ENCODE measurements at places on chromosomes 2 and 18.

GRCh38 chr2:240579771-240580614 is 6.5 kb upstream of the CAPN10 start:
- peaks cover 82% of the 10 kb centered on the region for H3K4me1 ChIP-seq
- H3K27me3 ChIP-seq: no peaks in the 10 kb centered on the region
- H3K4me3 ChIP-seq: no peak overlapping the region
- DNase-seq: no peak
- peak overlapping the region; percentile 88 for H3K27ac ChIP-seq
- peaks cover 53% of the 10 kb centered on the region for H3K36me3 ChIP-seq

GRCh38 chr2:74707837-74708236 is 53.8 kb downstream of the SEMA4F start:
- no peak overlapping the region for H3K27ac ChIP-seq
- no peaks in the 10 kb centered on the region for H3K36me3 ChIP-seq
- no peak overlapping the region for H3K4me3 ChIP-seq
- no peak for DNase-seq
- no peaks in the 10 kb centered on the region for H3K4me1 ChIP-seq

GRCh38 chr18:79523736-79524180 is 128.0 kb downstream of the NFATC1 start:
- DNase-seq: no peak
- H3K36me3 ChIP-seq: no peaks in the 10 kb centered on the region
- no peaks in the 10 kb centered on the region for H3K27me3 ChIP-seq
- peaks cover 8% of the 10 kb centered on the region for H3K4me1 ChIP-seq
- no peak overlapping the region for H3K4me3 ChIP-seq
- H3K27ac ChIP-seq: no peak overlapping the region

- H3K27me3 ChIP-seq: no peaks in the 10 kb centered on the region
- no peak overlapping the region for H3K27ac ChIP-seq
- H3K4me3 ChIP-seq: no peak overlapping the region
- no peak for DNase-seq
- no peaks in the 10 kb centered on the region for H3K36me3 ChIP-seq
Measured at GRCh38 chr2:59029058-59029457, 787.9 kb upstream of the FANCL start.

- H3K36me3 ChIP-seq: no peaks in the 10 kb centered on the region
- no peak overlapping the region for H3K4me3 ChIP-seq
- H3K27me3 ChIP-seq: no peaks in the 10 kb centered on the region
- no peak for DNase-seq
- peak overlapping the region; percentile 90 for H3K27ac ChIP-seq
Measured at GRCh38 chr2:42859006-42859552, 66.7 kb upstream of the HAAO start.

GRCh38 chr2:127050803-127051115 is 56.2 kb downstream of the BIN1 start:
- H3K36me3 ChIP-seq: peaks cover 10% of the 10 kb centered on the region
- no peak for DNase-seq
- H3K27me3 ChIP-seq: no peaks in the 10 kb centered on the region

DNA sequence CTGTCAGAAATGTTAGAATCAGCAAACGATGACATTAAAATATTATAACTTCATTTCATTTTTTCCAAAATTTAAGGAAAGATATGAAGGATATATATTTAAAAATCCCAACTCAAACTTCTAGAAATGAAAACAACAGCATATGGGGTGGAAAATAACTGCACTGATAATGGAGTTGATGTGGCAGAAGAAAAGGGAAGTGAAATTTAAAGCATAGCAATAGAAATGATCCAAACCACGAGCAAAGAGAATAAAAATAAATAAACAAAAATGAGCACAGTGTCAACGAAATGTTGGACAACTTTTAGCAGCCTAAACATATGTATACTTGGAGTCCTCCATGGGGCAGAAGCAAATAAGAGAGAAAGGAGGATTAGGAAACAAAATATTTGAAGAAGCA is 280.2 kb downstream of the KCNJ3 start:
- H3K36me3 ChIP-seq: no peaks in the 10 kb centered on the region
- H3K4me3 ChIP-seq: no peak overlapping the region
- no peak overlapping the region for H3K27ac ChIP-seq
- no peaks in the 10 kb centered on the region for H3K27me3 ChIP-seq

GRCh38 chr2:240933048-240933965 is 27.2 kb downstream of the CROCC2 start:
- no peak overlapping the region for H3K4me3 ChIP-seq
- no peak overlapping the region for H3K27ac ChIP-seq
- H3K27me3 ChIP-seq: no peaks in the 10 kb centered on the region
- no peaks in the 10 kb centered on the region for H3K4me1 ChIP-seq
- no peaks in the 10 kb centered on the region for H3K36me3 ChIP-seq

DNA sequence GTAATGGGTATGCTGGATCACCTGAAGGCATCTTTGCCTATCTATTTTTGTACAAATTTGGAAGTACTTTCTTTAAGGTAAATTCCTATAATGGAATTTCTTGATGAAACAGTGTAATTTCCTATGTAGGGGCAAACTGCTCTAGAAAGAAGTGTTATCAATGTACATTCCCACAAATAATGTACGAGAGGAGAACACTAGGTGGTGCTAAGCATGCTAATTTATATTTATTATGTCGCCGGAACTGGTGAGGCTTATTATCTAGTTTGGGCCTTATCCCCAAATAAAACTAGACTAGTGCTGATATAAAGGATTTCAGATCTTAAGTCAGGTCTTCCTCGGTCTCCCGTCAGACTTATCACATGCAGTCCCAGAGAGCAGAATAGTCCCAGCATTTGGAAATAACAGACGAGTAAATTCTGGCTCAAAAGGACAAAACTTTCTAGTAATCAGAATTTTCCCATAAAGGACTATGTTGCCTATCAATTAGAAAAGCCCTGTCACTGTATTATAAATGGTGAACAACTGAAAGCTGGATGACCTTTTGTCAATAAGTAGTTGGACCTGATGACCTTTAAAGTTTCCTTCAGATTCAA is 86.9 kb upstream of the RBBP8 start:
- H3K4me1 ChIP-seq: no peaks in the 10 kb centered on the region
- no peak for DNase-seq
- H3K36me3 ChIP-seq: no peaks in the 10 kb centered on the region
- H3K27me3 ChIP-seq: no peaks in the 10 kb centered on the region

- no peak overlapping the region for H3K4me3 ChIP-seq
- no peaks in the 10 kb centered on the region for H3K4me1 ChIP-seq
- no peak for DNase-seq
- H3K36me3 ChIP-seq: no peaks in the 10 kb centered on the region
- no peaks in the 10 kb centered on the region for H3K27me3 ChIP-seq
- H3K27ac ChIP-seq: no peak overlapping the region
Measured at GRCh38 chr2:83251321-83251872, 1207.7 kb downstream of the SUCLG1 start.

- H3K36me3 ChIP-seq: no peaks in the 10 kb centered on the region
- no peaks in the 10 kb centered on the region for H3K27me3 ChIP-seq
- DNase-seq: no peak
Measured at GRCh38 chr2:215572341-215572848, 136.5 kb upstream of the FN1 start.

- H3K4me3 ChIP-seq: no peak overlapping the region
- H3K36me3 ChIP-seq: no peaks in the 10 kb centered on the region
- DNase-seq: no peak
- H3K27ac ChIP-seq: peak overlapping the region; percentile 5
- H3K27me3 ChIP-seq: no peaks in the 10 kb centered on the region
Measured at GRCh38 chr2:37189452-37190153, 1.1 kb upstream of the SULT6B1 start.

DNA sequence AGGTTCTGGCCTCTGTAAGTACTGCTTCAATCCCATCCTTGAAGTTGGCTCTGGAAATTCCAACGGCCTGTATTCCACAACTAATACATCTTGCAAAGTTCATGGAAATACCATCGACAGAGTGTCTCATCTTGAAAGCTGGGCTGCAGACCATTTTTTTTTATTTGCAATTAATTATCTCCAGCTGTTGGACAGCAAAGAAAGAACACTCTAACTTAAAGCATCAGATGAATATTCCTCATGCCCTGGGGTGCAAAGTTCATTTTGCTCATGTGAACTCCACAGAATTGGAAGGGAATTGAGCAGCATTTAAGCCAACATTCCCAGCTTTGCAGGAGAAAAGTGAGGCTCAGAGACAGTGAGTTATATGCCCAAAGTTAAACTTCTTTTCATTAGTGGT is 96.5 kb upstream of the PIEZO2 start:
- H3K27me3 ChIP-seq: no peaks in the 10 kb centered on the region
- DNase-seq: no peak
- no peak overlapping the region for H3K27ac ChIP-seq
- H3K4me3 ChIP-seq: no peak overlapping the region

GRCh38 chr2:32212295-32212694 is 46.6 kb downstream of the SLC30A6 start:
- no peak overlapping the region for H3K4me3 ChIP-seq
- H3K4me1 ChIP-seq: no peaks in the 10 kb centered on the region
- no peaks in the 10 kb centered on the region for H3K27me3 ChIP-seq
- no peak overlapping the region for H3K27ac ChIP-seq
- DNase-seq: no peak

- H3K27me3 ChIP-seq: no peaks in the 10 kb centered on the region
- no peak for DNase-seq
- no peak overlapping the region for H3K4me3 ChIP-seq
Measured at GRCh38 chr2:182404975-182405561, 21.8 kb downstream of the PDE1A start.

DNA sequence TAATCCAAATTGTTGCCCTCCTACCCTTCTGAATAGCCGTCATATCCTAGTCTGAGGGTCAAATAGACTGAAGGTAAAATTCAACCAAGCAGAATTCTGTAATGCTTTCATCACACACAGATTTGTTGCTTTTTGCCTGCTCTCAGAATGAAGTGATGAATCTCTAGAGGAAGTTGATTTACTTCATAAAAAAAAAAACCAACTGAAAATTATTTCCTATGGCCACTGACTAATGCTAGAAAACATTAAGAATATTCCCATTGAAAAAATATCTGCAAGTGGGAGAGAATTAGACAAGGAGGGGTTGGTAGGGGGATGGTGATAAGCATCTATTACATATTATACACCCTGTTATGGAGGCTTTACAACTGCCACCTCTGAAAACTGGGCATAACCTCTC is 2.3 kb upstream of the IL1RL2 start:
- H3K36me3 ChIP-seq: no peaks in the 10 kb centered on the region
- H3K4me1 ChIP-seq: peaks cover 6% of the 10 kb centered on the region
- no peaks in the 10 kb centered on the region for H3K27me3 ChIP-seq
- no peak overlapping the region for H3K27ac ChIP-seq

DNA sequence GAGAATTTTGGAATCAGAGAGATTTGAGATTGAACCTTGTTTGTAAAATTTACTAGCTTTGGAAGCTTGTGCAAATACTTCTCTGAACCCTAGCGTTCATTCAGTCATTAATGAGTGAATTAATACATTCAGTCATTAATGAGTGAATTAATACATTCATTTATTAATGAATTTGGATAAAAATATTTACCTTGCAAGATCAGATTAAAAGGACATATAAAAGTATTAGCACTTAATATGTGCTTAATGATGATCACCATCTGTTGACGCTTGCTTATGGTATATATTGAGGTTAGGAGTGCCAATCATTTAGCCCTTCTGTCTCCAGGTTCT is 26.9 kb downstream of the EML4 start:
- no peak for DNase-seq
- no peak overlapping the region for H3K27ac ChIP-seq
- H3K36me3 ChIP-seq: no peaks in the 10 kb centered on the region
- H3K4me3 ChIP-seq: no peak overlapping the region

DNA sequence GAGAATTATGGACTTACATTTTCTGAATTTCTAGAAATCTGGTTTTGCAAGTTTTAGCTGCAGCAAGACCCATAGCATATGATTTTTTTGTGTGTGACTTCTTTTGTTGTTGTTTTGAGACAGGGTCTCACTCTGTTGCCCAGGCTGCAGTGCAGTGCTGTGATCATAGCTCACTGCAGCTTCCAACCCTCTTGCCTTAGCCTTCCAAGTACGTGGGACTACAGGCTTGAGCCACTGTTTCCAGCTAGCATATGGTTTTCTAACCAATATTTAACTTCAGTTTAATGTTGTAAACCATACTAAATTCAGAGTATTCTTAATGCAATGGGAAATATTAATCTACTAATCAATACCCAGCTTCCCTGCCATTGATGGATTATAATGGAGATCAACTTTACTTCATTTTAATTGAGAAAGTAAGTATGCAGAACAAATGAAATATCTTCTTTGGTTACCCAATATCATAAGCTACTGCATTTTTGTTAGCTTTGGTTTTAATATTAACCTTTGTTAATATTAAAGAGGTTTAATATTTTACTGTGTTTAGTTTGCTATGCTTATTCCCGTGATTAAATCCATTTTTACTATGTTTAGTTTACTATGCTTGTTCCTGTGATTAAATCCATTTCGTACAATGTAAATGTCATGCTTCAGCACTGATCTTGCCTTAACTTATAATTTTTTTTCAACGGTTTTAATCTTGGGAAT is 273.4 kb upstream of the TMEFF2 start:
- no peak overlapping the region for H3K27ac ChIP-seq
- no peaks in the 10 kb centered on the region for H3K4me1 ChIP-seq
- no peaks in the 10 kb centered on the region for H3K36me3 ChIP-seq
- no peak for DNase-seq

- DNase-seq: no peak
- no peaks in the 10 kb centered on the region for H3K36me3 ChIP-seq
- H3K4me1 ChIP-seq: no peaks in the 10 kb centered on the region
- H3K27ac ChIP-seq: no peak overlapping the region
- H3K4me3 ChIP-seq: no peak overlapping the region
- no peaks in the 10 kb centered on the region for H3K27me3 ChIP-seq
Measured at GRCh38 chr18:49655266-49656072, 93.6 kb downstream of the LIPG start.

DNA sequence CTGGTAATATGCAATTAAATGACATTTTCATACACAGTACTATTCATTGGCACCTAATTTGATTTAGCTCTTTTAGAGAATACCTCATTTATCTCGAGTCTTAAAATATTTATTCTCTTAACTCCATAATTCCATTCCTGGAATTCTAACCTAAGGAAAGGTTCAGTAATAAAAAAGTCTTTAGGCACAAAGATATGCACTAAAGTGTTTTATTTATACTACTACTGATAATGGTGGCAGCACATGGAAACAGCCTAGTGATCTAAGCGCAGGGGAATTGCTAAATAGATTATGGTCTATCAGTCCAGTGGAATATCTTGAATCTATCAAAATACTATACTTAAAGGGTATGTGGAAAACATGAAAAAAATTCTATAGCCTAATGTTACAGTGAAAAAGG is 142.5 kb upstream of the LTBP1 start:
- no peaks in the 10 kb centered on the region for H3K4me1 ChIP-seq
- DNase-seq: no peak
- no peak overlapping the region for H3K4me3 ChIP-seq
- no peaks in the 10 kb centered on the region for H3K27me3 ChIP-seq

GRCh38 chr18:31497836-31498573 is at the start of gene DSG2:
Gene DSG2, plus strand, starts transcription at chr18:31498177. Its CDS starts 75 bp downstream, at chr18:31498252.
- DNase-seq: no peak
- peak within 1 kb of the TSS; percentile 22 for H3K4me3 ChIP-seq
- no peaks in the 10 kb centered on the region for H3K27me3 ChIP-seq
- peak within 1 kb of the TSS; percentile 87 for H3K27ac ChIP-seq
- H3K4me1 ChIP-seq: peaks cover 60% of the 10 kb centered on the region

- H3K27me3 ChIP-seq: no peaks in the 10 kb centered on the region
- no peak overlapping the region for H3K27ac ChIP-seq
Measured at GRCh38 chr2:19723021-19723420, 178.8 kb downstream of the TTC32 start.

- no peaks in the 10 kb centered on the region for H3K36me3 ChIP-seq
- peak overlapping the region; percentile 13 for H3K4me3 ChIP-seq
- no peak for DNase-seq
- peaks cover 29% of the 10 kb centered on the region for H3K4me1 ChIP-seq
Measured at GRCh38 chr2:218981390-218981880, 3.5 kb downstream of the FEV start.

GRCh38 chr2:39696101-39696553 is 30.4 kb downstream of the TMEM178A start:
- no peaks in the 10 kb centered on the region for H3K27me3 ChIP-seq
- no peaks in the 10 kb centered on the region for H3K36me3 ChIP-seq
- peaks cover 5% of the 10 kb centered on the region for H3K4me1 ChIP-seq
- DNase-seq: no peak
- H3K4me3 ChIP-seq: no peak overlapping the region

Measured in esophagus squamous epithelium (tissue), 5 donors.